NCI-H1092 treated with DMSO at 0.1 percent for 48 hours (cell line): ENCODE measurements at places on chromosomes 3 and 15.

DNA sequence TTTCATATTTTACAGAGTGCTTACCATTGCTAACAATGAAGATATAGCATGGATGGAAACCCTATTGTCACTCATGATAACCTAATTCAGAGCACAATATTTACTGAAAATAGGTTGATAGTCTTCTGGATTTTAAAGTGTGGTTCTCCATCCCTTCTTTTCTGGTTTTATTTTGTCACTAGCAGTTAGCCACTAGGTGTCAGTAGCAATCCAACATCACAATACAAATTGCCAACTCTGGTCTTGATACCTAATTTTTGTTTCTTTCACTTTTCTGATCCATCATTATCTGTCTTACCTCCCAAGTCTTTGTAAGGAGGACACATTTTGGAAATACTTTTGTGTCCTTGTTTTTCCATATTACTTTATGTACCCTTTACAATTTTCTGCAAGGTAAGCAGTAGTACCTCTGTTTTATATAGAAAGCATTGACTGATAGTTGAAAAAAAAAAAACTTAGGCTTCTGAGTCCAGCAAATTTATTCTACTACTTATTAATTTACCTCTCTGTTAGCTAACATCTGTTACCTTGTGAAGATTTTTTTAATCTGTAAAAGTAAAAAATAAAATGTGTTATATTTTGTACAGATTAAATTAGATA lies 28.3 kb upstream of the CRYBG3 start:
- peak; percentile 71 for DNase-seq

DNA sequence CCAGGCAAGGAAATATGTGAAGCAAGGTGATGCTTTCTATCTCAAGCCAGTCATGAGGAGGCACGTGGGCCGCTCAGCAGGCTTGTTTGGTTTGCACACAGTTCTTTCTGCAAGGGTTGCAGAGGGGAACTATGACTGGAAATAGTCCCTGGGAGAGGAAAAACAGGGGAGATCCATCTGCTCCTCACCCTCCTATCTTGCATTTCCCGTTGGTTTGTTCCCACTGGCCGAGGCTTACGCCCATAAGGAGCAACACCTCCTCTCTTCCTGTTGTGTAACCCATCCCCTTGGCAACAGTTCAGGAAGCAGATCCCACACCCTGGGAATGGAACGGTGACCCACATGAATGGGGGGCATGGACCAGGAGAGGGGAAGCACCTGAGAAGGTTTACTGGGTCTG lies 72.1 kb upstream of the MAGI1 start:
- DNase-seq, result no peak

- no peak for DNase-seq
Measured at GRCh38 chr3:195188426-195188927, 82.5 kb downstream of the XXYLT1 start.

GRCh38 chr3:187705164-187705563 lies 2.8 kb upstream of the RTP2 start:
- DNase-seq, result no peak

GRCh38 chr3:194301730-194302129 lies 49.4 kb downstream of the CPN2 start:
- no peak for DNase-seq

DNA sequence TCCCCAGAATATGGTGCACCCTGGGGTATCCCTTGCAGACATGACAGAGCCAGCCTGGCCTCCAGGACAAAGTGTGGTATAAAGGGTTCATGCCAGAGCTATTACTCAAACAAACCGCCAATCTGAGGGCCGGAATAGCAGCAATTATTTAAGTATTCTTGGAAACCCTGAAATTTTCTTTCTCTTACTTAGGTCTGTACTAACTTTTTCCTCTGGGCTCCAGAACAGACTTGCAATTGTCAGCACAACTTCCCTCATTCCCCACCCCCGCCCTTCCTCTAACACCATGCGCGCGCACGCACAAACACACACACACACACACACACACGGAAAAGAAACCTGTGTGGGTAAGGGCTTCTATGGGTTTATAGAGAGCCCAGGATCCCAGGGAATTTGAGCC lies 56.3 kb downstream of the ISG20 start:
- DNase-seq, result no peak

GRCh38 chr15:82315519-82316246 lies 33.6 kb downstream of the GOLGA6L10 start:
- no peak for DNase-seq

- DNase-seq, result no peak
Measured at GRCh38 chr3:141262308-141262705, 30.7 kb downstream of the PXYLP1 start.

GRCh38 chr3:54085936-54086335 lies 36.4 kb upstream of the CACNA2D3 start:
- DNase-seq, result no peak

- DNase-seq, result no peak
Measured at GRCh38 chr15:70714565-70714964, 48.8 kb downstream of the UACA start.

DNA sequence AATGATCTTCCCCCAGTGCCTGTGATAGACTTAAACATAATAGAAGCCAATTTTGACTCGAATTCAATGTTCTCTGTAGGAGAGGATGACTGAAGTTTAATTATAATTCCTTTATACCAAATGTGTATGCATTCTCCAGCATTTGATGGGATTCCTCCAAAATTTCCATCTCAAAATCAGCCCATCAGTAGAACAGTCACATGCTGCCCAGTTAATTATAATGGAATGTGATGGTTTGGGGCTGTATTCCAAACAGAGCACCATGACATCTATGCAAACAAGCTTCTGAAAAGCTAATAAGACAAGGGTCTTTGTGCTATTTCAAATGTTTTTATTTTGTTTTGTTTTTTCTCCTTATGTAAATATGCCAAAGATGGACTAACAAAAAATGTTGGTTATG lies 127.7 kb upstream of the SPATA16 start:
- no peak for DNase-seq

- no peak for DNase-seq
Measured at GRCh38 chr3:149266736-149267135, 45.1 kb upstream of the CP start.

GRCh38 chr3:131620977-131621376 lies 118.2 kb upstream of the MRPL3 start:
- DNase-seq, result no peak

GRCh38 chr15:77895742-77896141 lies 181.8 kb downstream of the TBC1D2B start:
- DNase-seq, result no peak

DNA sequence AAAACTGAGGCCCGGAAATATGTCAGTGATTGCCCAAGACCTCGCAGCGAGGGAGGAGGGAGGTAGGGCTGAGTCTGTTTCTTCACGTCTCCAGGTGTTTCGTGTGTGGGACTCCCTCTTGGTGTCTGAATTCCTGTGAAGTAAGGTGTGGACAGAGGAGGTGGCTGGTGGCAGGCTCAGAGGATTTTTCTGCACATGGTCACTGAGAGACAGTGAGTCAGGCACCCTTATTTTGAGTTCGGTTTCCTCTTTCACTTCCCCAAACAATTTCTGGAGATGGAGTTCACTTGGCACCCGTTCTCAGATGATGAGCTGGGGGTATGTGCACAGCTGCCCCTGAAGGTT lies 46.3 kb upstream of the VPS8 start:
- DNase-seq, result no peak

DNA sequence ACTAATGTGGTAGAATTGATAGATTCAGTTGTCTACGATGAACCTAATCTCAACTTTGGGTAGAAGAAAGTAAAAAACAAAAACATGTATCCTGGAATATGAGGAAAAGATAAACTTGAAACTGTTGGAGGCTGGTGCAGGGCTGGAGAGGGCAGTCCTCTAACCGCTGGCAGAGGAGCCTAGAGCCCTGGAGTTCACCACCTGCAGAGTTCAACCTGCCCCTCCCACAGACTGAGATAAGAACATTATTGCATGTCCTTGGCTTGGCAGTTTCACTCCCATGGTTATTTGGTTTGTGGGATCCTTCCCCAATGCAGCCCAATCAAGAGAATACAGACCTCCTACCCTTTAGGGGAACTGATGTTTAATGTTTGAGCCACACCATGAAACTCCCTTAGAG lies 53.2 kb upstream of the GATM start:
- DNase-seq, result no peak

DNA sequence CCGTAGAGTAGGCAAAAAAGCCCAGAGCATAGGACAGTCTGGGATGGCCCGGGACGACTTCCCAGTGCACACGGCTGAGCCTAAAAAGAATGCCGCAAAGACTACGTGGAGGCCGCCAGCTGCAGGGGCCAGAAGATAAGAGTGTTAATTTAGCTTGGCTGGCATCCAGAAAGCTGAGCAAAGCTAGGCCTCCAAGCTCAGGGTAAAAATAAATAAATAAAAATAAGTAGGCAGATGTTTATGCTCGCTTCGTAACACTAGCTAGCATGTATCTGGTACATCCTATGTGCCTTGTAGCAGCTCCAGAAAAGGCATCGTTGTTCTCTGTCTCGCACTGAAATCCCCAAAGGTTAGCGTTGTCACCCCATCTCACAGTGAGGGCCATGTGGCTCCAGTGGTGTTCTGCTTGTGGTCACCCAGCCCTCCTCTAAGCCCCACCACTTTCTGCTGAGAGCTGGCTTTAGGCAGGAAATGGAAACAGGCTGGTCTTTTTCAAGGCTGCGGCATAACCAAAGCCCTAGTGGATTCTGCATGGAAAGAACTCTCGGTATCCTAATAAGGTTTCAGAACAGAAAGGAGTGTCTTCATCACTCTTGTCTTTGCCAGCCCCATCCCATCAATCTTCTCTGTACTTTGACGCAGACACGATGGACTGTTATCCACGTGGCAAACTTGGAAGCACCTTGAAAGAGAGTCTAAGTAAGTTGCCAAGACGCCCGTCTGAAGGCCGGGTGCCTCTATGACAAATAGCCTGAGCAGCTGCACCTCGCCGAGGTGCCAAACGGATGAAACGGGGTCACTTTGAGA lies 58.1 kb upstream of the MEF2A start:
- peak; percentile 5 for DNase-seq

- DNase-seq, result no peak
Measured at GRCh38 chr3:188152660-188153436, 1.1 kb upstream of the LPP start.

DNA sequence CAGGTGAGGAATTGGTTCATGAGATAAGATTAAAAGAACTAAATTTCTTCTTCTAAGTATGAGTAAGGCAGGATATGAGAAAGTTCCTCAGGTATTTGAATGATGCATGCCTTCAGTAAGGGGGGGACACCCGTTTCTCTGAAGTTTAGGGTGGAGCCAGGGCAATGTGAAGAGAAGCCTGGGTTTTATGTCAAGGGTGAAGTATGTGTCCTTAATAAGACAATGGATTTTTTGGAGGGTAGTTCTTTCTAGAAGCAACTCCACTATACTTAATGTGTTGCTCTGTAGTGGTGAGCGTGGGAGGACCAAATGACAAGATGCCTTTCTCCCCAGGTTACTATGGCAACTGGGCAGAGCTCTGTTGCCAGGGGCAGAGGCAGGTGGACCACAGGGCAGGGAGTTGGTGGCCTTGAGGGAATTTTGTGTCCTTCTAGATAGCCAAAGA lies 44.0 kb downstream of the PHLDB2 start:
- DNase-seq, result no peak

GRCh38 chr3:160098261-160098908 lies 109.8 kb downstream of the IL12A start:
- DNase-seq, result no peak

DNA sequence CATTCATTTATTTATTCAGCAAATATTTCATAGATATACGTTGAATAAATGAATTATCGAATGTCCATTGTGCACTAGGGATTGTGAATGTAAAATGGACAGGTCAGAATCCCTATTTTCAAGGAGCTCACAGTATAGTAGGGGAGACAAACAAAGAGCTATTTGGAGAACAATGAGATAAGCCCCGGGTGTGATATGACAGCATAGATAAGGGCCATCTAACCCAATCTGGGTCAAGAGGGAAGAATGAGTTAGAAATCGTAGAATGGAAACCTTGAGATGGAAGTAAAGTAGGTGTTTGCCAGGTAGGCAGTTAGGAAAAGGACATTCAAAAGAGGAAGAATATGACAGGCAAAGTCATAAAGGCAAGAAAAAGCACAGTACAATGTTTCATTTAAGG lies 132.2 kb upstream of the GOLGA6L4 start:
- no peak for DNase-seq

DNA sequence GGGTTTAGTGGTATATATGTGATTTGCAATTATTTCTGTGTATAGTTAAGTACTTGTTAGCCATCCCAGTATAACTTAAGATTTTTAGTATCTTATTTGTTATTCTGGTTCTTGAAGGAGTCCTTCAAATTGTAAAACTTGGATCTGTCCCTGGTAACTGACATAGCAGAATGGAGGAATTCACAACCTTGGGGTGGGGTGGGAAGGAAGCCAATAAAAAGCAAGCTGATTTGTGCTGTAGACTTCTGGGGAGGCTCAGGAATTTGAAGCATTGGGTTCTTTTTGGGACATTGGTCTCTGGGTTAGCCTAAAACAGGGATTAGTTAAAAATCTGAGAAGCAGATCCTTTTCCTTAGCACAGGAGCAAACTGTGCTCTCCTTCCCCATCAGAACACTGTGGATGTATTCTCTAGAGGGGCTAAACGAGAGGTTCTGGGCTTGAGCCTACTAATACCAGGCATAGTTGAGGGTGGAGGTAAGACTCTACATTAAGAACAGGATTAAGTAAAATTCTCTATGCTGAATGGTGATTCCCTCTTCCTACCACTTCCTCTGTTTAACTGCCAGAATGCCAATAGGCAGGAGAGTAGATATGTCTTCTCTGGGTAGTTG lies 42.2 kb downstream of the GMPS start:
- DNase-seq, result no peak

- no peak for DNase-seq
Measured at GRCh38 chr3:154660811-154661210, 230.8 kb upstream of the GPR149 start.

- DNase-seq, result no peak
Measured at GRCh38 chr3:148901987-148902791, 37.1 kb downstream of the CPA3 start.

GRCh38 chr3:81726735-81727134 lies 34.7 kb downstream of the GBE1 start:
- no peak for DNase-seq

- no peak for DNase-seq
Measured at GRCh38 chr3:27171113-27171512, 198.1 kb downstream of the NEK10 start.

DNA sequence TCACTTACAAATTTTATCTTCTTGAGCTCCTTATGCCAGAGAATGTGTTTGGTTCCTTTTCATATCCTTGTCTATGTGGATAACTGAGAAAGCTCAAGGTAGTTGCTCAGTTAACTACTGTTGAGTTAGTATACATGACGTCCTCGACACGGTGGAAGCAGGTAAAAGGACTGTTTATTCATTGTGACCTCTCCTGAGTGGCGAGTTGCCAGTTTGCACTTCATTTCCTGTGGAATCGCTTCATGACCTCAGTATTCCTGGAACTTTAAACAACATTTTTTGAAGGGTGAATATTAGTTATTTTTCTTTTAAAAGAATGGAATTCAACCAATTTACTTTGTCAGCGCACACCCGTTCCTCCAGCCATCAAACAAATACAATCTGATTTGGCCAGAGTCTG lies 1.2 kb upstream of the TPRG1 start:
- DNase-seq, result no peak
